Activated naive CD8-positive, alpha-beta T cell treated with anti-CD3 and anti-CD28 coated beads for 36 hours (primary cell): ENCODE measurements at places on chromosomes 16 and 17. TPM values are rescaled to one million over a fixed set of nuclear protein-coding genes. Genes with fewer than 3 reads are reported as not detected.

Gene TMUB2
- 18.2 TPM for total RNA-seq

Gene SPNS2
- 0.20 TPM for total RNA-seq

Gene TMEM100
- not detected for total RNA-seq

Gene KRT39
- not detected for total RNA-seq

Gene FOXO3B
- 7.6 TPM for total RNA-seq

Gene TMEM235
- not detected for total RNA-seq

Gene PMFBP1
- total RNA-seq = 1.5 TPM
